Activated CD4-positive, alpha-beta memory T cell treated with anti-CD3 and anti-CD28 coated beads for 36 hours (primary cell): ENCODE measurements at places on chromosomes 12 and 14.
A peak's percentile ranks its signal among the peaks of the same experiment; 100 is the strongest.

DNA sequence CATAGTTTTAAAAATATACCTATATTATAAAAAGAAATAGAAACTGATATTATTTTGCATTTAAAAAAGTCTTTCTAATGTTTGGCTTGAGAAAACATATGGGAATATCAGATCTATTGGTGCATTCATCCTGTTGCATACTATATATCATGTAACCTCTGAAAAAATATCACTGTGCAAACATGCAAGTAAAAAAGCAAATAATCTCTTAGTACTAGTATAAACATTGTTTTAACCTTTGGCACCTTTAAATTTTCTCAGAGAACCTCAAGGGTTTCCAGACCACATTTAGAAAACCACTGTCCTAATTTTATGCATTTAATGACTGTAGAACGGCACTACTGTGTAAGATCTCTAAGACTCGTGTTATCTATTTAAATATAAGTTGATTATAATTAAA is 416.8 kb downstream of the LRFN5 start:
- DNase-seq = no peak

DNA sequence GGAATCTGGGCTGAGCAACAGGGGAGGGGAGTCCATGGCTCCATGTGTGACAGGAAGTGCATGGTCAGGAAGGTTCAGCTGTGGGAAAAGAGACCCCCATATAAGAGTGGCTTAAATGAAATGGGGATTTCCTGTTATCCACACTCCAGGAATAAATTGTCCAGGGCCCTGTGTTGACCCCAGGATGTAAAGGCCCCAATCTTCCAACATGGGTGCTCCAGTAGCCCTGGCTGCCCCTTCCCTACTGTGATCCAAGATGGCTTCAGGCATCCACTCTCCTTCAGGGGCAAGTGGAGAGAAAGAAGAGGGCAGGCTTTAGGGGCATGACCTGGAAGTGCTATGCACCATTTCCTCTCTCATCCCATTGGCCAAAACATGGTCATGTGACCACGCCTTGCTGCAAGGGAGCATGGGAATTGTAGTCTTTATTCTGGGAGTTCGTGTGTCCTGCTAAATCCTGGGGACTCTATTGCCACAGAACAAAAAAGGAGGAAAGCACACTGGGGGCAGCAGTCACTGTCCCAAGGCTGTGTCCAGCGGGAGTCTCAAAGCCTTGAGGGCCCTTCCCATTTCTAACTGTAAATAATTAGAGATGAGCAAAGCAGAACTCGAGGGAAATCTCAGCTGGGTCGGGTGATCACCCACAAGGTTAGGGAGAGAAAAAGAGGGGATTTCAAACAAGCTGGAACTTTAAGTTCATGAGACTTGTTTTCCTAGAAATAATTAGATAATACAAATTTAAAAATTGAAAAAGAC is 289.2 kb downstream of the ADGRD1 start:
- peak; percentile 37 for DNase-seq

DNA sequence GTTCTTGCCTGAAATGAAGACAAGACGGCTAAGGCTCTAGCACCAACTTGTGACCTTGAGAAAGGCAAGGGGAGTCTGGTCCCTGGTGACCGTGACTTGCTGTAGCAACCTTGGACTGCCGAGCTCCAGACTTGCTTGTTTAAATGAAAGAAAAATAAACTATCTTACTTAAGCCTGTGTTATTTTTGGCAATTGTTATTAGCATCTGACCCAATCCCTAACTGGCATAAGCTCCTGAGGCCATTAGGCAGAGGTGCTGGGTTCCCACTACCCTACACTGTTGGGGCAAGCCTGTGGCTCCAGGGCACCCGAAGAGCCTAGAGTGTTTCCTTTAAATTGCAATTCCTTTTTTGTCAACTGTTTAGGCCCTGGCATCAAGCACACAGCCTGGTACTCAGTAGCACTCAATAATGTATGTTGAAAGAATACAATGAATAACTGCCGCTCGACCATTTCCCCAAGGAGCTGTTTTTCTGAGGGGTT is 106.9 kb upstream of the HIF1A start:
- DNase-seq = no peak

GRCh38 chr14:103020271-103021170 is 36.8 kb downstream of the CDC42BPB start:
- no peak for DNase-seq

GRCh38 chr14:73189651-73190050 is 47.7 kb upstream of the PAPLN start:
- DNase-seq = no peak

- no peak for DNase-seq
Observed at GRCh38 chr12:7180685-7181084, 8.8 kb upstream of the PEX5 start.

GRCh38 chr14:57533214-57533613 is 39.6 kb upstream of the CCDC198 start:
- peak; percentile 20 for DNase-seq

DNA sequence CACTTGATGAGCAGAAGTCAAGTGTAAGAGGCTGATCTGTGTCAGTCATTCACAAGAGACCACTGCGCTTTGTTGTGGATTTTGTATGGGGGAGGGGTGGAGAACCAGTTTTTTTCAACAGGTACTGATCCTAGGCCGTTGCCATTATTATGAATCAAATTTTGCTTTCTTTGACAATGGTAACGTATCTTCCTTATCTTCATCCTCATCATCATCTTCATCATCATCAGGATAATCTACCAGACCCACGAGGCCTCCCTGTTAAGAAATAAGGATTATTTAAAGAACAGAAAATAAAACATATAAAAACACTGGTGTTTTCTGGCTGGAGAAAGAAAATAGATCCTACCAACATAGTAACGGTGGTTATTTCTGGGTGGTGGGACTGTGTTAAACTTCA is 41.0 kb upstream of the CCDC88C start:
- DNase-seq = no peak

DNA sequence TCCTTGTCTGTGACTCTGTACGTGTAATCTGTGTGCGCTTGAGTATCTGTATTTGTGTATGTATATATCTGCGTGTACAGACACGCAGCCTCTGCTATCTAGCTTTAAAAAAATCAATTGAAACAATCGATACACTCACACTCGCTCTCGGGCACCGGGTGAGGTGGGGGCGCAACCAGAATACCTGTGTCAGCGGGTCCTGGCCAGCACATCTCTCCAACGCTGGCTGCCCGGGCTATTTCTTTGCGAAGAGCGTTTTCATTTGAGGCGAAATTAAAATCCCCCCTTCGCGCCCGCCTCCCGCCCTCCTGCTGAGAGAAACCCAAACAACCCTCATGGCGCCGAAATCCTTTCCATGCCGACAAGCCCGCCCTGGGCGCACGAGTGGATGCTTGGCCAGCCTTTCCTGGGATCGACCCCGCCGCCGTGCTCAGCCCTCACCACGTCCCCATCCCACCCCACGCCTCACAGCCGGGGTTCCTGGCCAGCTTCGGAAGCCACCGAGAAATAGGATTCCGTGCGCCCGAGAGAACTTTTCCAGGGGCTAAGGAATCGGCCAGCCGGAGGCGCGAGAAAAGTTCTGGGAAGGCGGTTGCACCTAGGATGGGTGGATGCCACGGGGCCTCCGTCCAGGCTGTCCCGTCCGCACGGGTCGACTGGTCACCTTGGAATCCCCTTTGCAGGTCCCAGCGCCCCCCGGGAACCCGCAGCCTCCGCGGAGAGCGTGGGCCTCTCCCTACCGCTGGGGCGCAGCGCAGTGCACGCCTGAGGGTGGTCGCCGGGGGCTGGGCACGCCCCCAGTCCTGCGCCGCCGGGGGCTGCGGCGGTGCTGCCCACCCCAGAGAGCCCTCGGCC is 1.0 kb downstream of the ZDHHC22 start:
- no peak for DNase-seq

DNA sequence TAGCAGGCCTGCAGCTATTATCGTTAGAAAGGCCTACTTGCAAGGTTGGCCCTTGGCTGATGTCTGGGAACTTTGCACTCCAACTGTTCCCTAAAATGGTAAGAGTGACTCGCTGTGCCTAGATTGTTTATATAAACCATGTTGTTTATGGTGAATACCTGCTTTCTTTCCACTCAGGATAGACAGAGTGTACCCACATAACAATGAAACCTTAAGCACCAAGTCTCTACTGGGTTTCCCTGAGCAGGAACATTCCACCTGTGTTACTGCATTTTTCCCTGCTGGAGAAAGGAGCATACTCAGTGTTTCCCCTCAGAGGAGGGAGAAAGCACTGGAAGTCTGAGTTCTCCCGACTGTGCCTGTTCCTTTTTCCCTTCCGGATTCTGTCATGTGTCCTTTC is 32.8 kb downstream of the ERP29 start:
- DNase-seq = no peak

- no peak for DNase-seq
Observed at GRCh38 chr14:51661504-51661903, 9.8 kb downstream of the FRMD6 start.

DNA sequence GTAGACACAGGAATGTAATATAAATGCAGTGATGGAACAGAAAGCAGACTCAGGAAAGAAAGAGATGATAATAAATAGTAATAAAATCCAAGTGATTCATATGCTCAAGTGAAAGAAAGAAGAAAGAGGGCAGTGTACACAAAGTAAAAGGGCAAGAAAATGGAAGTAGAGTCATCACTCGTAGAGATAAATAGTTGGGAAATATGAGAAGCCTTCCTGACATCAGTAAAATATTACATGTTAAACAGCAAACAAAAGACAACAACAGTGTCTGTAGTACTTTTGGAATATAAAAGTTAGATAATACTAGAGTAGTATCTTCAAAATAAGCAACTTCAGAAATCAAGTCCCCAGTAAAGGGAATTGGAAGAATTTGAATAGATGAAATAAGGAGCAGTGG is 412.3 kb downstream of the RAD51B start:
- no peak for DNase-seq

DNA sequence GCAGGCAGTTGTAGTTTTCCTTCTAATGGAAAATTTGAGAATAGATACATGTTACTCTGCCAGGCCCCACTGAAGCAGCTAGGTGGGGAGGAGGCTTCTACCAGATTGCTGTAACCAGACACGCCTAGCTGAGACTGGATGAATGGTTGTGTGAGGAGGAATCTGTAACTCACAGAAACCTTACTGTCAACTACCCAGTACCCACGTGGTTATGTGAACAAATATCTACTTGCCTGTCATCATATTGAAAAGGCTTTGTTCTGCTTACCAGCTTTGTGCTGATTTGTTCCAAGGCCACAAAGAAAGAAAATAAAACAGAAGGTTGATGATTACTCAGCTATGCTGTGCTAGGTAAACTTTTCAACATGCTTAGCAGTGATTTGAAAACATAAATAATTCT is 167.2 kb downstream of the CAPZA3 start:
- DNase-seq = no peak

DNA sequence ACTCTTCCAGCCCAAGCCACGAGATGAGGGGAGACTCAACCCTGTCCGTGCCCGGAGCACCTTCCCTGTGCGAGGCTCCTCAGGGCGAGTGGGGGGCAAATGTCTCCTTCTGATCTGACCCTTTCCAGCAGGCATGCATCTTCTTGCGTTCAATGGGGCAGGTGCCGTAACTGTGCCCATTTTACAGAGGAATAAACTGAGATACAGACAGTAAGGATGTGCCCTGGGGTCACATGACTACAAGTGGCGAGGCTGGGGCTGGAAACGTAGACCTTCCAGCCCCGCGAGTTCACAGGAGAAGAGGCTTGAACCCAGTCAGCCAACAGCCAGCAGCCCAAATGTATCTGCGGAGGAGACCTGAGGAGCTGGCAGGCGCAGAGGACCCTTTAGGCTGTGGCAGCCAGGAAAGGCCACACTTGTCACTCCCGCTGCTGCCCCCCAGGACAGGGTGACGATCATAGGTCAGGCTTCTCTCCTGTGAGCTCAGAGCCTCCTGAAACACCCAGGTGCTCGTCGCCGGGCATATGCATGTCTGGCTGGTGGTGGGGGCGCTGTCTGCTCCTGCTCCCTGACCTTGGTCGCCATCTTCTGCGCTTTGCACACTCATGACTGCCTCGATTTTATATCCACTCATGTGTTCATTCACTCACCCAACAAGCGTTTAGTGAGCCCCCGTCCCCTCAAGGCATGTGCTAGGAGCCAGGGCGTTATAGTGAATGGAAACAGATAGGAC is 41.7 kb downstream of the CCDC88C start:
- DNase-seq = no peak

GRCh38 chr14:72308967-72309485 is 376.8 kb downstream of the RGS6 start:
- no peak for DNase-seq

DNA sequence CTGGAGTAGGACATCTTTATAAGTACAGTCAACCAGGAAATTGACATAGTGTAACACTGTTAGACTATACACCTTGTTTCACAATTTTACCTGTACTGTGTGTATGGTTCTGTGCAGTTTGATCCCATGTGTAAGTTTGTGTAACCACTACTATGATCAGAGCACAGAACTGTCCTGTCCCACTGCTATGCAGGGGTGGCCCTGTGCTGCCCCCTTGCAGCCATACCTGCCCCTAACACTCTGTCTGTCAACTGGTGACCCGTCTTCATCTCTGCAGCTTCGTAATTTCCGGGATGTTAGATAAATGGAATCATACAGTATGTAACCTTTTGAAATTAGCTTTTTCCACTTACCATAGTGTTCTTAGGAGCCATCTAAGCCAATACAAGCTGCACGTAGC is 58.7 kb upstream of the RD3L start:
- DNase-seq = peak; percentile 33
